ENCODE measurements at places on chromosomes 3 and 15. TPM values are rescaled to one million over a fixed set of nuclear protein-coding genes. Genes with fewer than 3 reads are reported as not detected.

GRCh38 chr3:20668411-20668810 is 482.4 kb upstream of the SGO1 start:
- H3K4me1 ChIP-seq = no peaks in the 10 kb centered on the region
- no peak overlapping the region for H3K27ac ChIP-seq
- H3K36me3 ChIP-seq = no peaks in the 10 kb centered on the region
- no peaks in the 10 kb centered on the region for H3K27me3 ChIP-seq
- no peak for DNase-seq

DNA sequence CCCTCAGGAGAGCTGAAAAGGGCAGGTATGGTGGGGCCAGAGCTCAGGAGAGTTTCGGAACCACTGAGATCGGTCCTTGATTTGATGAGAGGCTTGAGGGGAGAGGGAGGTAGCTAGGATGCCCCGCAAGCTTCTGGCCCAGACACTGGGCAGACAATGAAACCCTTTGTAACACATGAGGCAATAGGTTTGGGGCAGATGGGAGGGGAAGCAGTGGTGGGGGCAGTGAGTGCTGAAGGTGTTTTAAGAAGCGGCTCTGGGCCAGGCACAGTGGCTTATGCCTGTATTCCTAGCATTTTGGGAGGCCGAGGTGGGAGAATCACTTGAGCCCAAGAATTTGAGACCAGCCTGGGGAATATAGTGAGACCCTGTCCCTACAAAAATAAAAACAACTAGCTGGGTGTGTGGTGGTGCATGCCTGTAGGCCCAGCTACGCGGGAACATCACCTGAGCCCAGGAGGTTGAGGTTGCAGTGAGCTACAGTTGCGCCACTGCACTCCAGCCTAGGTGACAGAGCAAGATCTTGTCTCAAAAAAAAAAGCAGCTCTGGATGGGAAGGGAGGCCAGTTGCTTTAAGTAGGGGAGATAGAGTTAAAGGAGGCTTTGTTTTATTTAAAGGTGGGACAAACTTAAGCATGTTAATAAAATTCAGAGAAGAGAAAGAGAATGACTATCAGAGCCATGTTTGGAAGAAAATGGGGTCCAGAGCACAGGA is 9.6 kb upstream of the SNX22 start:
- H3K27me3 ChIP-seq = no peaks in the 10 kb centered on the region
- peaks cover 6% of the 10 kb centered on the region for H3K36me3 ChIP-seq
- H3K4me3 ChIP-seq = no peak overlapping the region

DNA sequence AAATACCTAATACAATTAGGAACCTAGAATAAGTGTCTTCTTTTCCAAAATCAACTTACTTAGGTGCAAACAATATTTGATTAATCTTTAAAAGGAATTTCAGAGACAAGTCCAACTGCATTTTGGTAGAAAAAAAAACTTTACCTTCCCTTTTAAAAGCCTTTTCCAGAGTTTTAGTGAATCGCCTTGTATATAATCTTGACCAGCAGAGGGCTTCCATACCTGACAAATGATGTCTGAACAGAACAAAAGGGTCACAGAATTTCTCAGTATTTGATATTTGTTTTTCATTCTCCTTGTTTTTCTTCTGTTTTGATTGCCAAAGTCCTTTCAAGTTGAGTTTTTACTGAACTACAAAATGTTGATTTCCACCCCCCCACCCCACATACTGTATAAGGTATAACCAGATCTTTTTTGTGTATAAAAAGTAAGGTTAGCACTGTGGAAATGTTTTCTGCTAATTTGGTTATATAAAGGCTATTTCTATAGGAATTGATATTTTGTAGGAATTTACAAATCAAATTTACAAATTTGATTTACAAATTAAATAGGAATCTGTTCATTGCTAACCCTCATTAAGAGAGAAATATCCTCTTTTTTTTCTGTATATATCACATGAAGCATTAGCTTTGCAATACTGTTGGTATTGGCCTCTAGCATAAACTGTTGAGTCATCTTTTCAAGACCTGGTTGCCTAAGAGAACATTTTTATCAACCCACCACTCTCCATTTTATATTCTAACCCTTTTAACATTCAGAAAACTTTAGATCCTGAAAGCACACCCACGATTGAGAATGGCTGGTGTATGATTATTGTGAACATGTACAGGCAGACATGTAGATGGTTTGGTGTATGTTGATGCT is 464.1 kb upstream of the RARB start:
- no peak overlapping the region for H3K27ac ChIP-seq
- no peaks in the 10 kb centered on the region for H3K36me3 ChIP-seq
- DNase-seq = no peak
- no peaks in the 10 kb centered on the region for H3K4me1 ChIP-seq

Gene ADGRG7
- not detected for total RNA-seq

DNA sequence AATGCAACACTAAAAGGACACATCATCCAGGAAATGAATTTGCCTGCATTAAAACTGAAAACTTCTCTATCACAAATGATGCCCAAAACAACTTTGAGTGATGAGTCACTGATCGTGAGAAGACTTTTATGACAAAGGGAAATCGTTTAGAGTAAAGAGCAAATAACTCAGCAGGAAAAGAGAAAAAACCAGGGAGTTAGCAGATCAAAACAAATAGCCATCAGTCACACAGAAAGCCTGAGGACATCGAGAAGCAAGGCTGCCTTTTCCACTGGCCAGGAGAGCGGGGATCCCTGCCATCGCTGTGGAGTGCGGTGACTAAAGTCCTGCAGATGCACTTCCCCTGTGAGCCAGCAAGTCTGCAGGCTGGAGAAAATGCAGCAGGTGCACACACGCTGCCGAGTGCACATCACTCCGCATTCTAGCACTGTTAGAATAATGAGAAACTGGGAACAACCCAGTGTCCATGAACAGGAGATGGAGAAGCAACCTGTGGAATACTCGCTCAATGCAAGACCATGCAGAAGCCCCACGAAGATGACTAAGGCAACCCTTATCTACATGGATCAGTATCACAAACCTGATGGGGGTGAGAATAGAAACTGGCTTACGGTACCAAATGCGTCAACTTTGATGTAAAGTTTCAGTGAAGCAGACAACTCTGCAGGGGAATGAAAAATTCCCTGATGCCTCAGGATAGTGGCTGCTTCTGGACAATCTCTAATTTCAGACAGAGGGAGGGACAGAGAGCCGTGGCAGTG is 86.4 kb downstream of the NSMCE3 start:
- DNase-seq = no peak
- no peaks in the 10 kb centered on the region for H3K36me3 ChIP-seq
- peaks cover 6% of the 10 kb centered on the region for H3K4me1 ChIP-seq
- peak overlapping the region; percentile 3 for H3K4me3 ChIP-seq
- H3K27ac ChIP-seq = no peak overlapping the region
- H3K27me3 ChIP-seq = peaks cover 64% of the 10 kb centered on the region

Gene PAQR9
- not detected for total RNA-seq

DNA sequence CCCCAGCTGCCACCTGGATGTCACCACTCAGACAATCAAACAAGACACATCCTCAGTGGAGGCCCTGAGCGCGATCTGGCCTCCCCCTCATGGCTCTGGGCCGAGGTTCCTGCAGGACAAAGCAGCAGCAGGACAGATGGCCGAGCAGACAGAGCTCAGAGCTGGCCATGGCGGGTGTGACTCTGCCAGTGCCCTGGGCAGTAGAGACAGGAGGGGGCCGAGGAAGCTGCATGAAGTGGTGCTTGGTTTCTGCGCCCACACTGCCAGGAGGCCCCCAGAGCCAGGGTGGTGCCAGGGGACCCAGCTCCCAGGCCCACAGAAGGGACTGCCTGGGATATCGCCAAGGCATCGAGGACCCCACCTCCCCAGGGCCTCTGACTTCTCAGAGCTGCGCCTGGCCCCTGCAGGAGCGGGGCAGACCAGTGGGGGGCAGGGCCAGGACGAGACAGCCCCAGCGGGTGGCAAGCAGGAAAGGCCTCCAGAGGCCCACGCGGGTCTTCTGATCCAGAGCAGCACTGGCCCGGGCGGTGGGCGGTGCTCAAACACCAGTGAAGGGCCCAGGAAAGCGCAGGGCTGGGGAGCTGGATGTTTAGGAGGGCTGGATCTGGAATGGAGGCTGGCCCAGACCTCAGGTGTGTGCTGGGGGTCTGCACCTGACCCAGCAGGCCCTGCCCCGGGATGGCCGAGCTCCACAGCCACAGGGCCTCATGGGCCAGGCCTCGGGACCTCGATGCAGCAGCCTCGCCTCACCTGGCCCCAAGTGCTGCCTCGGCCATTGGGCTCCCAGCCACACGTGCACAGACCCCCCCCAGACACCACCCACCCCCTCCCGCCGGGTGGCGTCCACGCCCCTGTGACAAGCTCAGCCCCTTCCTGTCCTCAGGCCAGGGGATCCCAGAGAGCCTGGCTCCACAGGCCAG is 76.0 kb downstream of the GOLGA8G start:
- no peak for DNase-seq
- H3K4me3 ChIP-seq = no peak overlapping the region
- H3K4me1 ChIP-seq = peaks cover 3% of the 10 kb centered on the region
- H3K27me3 ChIP-seq = peaks cover 17% of the 10 kb centered on the region

- H3K27me3 ChIP-seq = peaks cover 22% of the 10 kb centered on the region
- no peak overlapping the region for H3K4me3 ChIP-seq
- H3K27ac ChIP-seq = no peak overlapping the region
- no peaks in the 10 kb centered on the region for H3K4me1 ChIP-seq
- DNase-seq = no peak
- H3K36me3 ChIP-seq = no peaks in the 10 kb centered on the region
Measured at GRCh38 chr15:62109982-62110851, 43.4 kb downstream of the C2CD4A start.

GRCh38 chr15:52788099-52788986 is 1.8 kb downstream of the ONECUT1 start:
- no peak overlapping the region for H3K27ac ChIP-seq
- H3K36me3 ChIP-seq = no peaks in the 10 kb centered on the region
- H3K27me3 ChIP-seq = peaks cover 40% of the 10 kb centered on the region
- no peak for DNase-seq
- H3K4me3 ChIP-seq = peak overlapping the region; percentile 22

GRCh38 chr3:165854696-165855095 is 17.5 kb upstream of the BCHE start:
- no peak for DNase-seq
- no peak overlapping the region for H3K4me3 ChIP-seq
- no peak overlapping the region for H3K27ac ChIP-seq
- no peaks in the 10 kb centered on the region for H3K4me1 ChIP-seq
- H3K36me3 ChIP-seq = no peaks in the 10 kb centered on the region

Gene SLC28A2
- not detected for total RNA-seq

Gene TGM5
- total RNA-seq = 2.0 TPM

Gene ARL8B
- total RNA-seq = 77.4 TPM

- H3K27ac ChIP-seq = no peak overlapping the region
- H3K27me3 ChIP-seq = no peaks in the 10 kb centered on the region
- no peaks in the 10 kb centered on the region for H3K36me3 ChIP-seq
- H3K4me1 ChIP-seq = no peaks in the 10 kb centered on the region
- no peak for DNase-seq
Measured at GRCh38 chr15:35783203-35783602, 237.2 kb upstream of the DPH6 start.

DNA sequence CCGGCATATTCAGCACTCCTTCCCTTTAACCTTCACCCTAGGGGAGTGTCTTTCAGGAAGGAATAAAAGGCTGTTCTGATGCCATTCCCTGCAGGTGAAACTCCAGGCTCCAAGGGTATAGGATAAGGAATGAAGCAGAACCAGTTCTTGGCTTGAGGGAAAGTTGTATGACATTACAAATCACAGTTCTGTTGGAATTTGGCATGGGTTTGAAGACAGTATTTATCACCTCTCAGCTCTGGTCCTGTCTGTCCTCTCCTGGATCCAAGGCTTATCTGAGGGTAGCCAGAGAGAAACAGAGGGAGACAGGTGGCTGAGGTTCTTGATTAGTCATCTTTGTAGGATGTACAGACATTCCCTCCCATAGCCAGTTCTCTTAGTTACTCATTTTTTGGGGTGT is 37.1 kb downstream of the RAB11A start:
- no peak overlapping the region for H3K4me3 ChIP-seq
- H3K27me3 ChIP-seq = no peaks in the 10 kb centered on the region
- no peak for DNase-seq
- H3K36me3 ChIP-seq = no peaks in the 10 kb centered on the region
- H3K27ac ChIP-seq = no peak overlapping the region

- H3K4me1 ChIP-seq = peaks cover 6% of the 10 kb centered on the region
- H3K4me3 ChIP-seq = no peak overlapping the region
- H3K27me3 ChIP-seq = peaks cover 12% of the 10 kb centered on the region
- no peak overlapping the region for H3K27ac ChIP-seq
- no peaks in the 10 kb centered on the region for H3K36me3 ChIP-seq
- DNase-seq = no peak
Measured at GRCh38 chr15:42133886-42134502, 22.4 kb downstream of the PLA2G4F start.

GRCh38 chr3:13801361-13802204 is 78.3 kb downstream of the WNT7A start:
- no peak overlapping the region for H3K4me3 ChIP-seq
- no peaks in the 10 kb centered on the region for H3K36me3 ChIP-seq
- H3K27me3 ChIP-seq = peaks cover 17% of the 10 kb centered on the region
- peaks cover 4% of the 10 kb centered on the region for H3K4me1 ChIP-seq

Gene CACNA2D3
- total RNA-seq = not detected

Gene APBA2
- 6.0 TPM for total RNA-seq

DNA sequence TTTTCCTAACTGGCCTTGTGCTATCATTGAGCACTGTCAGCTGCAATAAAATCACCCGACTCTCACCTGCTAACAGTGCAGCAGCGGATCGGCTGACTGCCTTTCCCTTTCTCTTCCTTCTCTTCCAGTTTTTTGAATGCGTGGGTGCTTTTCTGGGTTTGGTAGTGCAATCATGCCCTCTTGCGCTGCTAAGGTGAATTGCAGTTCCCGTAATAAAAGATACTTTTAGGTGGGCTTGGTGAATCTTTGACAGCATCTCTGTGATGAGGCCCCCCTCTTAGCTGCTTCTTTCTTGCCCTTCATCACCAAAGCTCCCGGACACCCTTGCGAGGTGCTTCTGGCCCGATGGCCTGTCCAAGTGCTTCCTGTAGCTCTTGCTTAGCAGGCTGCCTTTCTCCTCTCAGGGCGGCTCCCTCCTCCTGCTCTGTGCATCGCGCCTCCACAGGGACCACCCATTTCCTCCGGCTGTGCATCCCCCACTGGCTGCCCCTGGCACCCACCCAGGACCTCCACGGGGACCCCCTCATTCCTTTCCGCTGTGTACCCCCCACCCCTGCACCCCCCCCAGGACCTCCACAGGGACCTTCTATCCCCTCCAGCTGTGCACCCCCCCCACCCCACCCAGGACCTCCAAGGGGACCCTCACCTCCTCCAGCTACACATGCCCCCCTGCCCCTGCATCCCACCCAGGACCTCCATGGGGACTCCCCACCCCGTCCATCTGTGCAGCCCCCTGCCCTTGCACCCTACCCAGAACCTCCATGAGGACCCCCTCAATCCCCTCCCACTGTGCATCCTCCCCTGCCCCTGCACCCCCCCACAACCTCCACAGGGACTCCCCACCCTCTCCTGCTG is 50.8 kb upstream of the RPL32 start:
- no peaks in the 10 kb centered on the region for H3K36me3 ChIP-seq
- peak; percentile 73 for DNase-seq
- no peak overlapping the region for H3K27ac ChIP-seq
- peaks cover 20% of the 10 kb centered on the region for H3K4me1 ChIP-seq
- H3K27me3 ChIP-seq = peaks cover 20% of the 10 kb centered on the region

Gene TM2D3
- total RNA-seq = 48.0 TPM

- no peaks in the 10 kb centered on the region for H3K27me3 ChIP-seq
- DNase-seq = no peak
- peaks cover 38% of the 10 kb centered on the region for H3K4me1 ChIP-seq
- H3K27ac ChIP-seq = peak overlapping the region; percentile 95
- peaks cover 5% of the 10 kb centered on the region for H3K36me3 ChIP-seq
Measured at GRCh38 chr15:50687302-50687902, 805 bp upstream of the TRPM7 start.

Gene LRRC49
- total RNA-seq = 1.9 TPM

Gene SLC28A1
- total RNA-seq = not detected
